ENCODE measurements at places on chromosomes 5 and 9.

- DNase-seq = no peak
Measured at GRCh38 chr5:157290981-157291711, 25.2 kb downstream of the CYFIP2 start.

GRCh38 chr9:130997925-130998596 lies 10.9 kb upstream of the LAMC3 start:
- peak; percentile 82 for DNase-seq

DNA sequence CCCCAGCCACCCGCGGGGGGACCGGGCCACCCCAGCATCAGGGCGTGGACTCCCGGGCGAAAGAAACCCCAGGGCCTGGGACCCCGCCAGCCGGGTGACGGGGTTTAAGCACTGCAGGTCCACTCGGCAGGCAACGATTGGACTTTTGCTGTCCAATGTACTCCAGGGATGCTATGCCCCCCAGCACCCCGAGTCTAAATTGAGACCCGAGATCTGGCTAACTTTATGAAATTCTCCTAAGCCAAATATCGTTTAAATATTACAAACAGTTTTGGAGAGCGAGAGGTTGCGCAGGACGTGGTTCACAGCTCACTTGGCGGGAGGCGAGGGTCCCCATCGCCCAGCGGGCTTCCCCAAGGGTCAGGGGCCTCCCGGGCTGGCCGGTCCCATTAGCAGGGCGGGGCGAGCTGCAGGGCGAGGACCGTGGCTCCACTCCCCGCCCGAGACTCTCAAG lies 384 bp upstream of the MRPS2 start:
- no peak for DNase-seq

DNA sequence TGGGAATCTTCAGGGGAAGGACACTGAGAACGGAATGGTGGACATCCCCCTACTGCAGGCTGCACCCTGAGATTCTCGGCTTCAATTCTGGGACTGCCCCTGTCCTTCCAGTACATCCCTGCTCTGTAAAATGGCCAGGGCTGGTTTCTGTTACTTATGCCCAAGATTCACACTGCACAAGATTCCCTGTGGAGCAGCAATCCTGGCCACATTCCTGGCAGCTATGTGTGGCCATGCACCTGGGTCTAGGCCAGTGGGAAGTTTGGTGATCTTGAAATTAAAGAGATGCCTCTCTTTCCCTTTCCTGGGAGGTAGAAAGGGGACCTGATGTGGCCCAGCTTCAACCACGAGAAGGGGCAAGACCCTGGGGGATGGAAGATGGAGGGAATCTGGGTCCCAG lies 27.6 kb downstream of the WHRN start:
- DNase-seq = no peak

DNA sequence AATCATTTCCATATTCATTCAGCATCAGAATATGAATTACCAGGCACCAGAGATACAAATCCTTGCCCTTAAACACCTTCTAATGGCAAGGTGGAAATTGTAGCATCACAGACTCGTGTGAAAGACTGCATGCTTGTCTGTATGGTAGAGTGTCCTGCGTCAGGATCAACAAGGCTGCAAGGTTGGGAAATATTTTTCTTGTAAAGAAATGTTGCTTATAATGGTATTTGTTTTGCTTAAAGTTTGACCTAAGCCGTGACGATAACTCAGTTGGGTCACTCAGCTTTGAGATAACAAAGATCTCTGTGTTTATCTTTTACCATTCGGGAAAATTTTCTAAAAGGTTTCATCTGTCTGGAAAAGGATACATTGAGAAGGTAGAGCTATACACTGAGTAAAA lies 87.6 kb downstream of the BASP1 start:
- no peak for DNase-seq

GRCh38 chr9:115350548-115350947 lies 232.6 kb upstream of the TNC start:
- no peak for DNase-seq

- DNase-seq = no peak
Measured at GRCh38 chr9:42388846-42389245, 205.4 kb downstream of the SPATA31A6 start.

- no peak for DNase-seq
Measured at GRCh38 chr5:154444556-154445421, 1.0 kb upstream of the SAP30L start.

DNA sequence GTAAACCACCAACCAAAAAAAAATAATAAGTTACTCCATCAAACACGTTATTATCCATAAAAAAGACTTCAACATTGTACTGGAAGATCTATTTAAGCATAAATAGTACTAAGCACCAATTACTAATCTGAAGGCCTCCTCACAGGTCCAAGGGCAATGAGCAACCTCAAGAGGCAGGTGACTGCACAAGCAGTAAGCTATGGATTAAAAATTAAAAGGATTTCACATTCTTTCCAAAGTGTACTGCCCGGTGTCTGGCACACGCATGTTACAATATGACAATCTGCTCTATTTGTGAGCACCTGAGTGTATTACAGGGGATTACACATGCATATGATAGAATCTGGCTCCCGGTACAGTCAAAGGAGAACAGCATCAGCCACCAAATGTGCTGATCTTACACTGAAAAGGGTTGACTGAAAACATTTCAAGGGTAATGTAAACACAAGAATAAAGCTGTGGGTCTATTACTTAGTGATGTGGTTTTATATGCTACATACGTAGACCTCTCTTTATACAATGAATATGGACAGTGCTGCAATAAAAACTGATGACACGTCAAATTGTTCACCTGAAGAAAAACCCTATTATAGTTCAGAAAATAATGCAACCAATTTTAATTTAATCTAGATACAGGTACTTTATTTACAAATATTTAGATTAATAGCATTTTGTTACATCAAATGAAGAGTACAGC lies 22.8 kb downstream of the RAB14 start:
- DNase-seq = no peak

- no peak for DNase-seq
Measured at GRCh38 chr9:117034866-117035265, 347.8 kb downstream of the TRIM32 start.

DNA sequence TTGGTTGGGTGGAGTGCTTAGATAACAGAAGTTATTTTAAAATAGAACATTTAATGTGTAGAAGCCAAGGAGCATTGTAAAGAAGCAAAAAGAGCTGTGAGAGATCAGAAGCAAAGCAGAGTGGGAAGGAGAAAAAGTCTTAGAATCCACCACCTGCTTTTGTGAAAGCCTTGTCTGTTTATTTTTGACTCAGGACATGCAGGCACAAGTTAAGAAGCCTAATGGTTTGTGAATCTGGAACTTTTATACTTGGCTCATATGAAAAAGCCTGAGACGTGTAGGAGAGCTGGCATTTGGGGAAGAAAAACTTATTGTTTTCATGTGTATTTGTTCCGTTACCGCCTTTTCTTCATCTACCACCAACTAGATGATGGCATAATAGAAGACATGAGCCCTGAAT lies 38.5 kb upstream of the ITGA2 start:
- no peak for DNase-seq

- DNase-seq = no peak
Measured at GRCh38 chr5:176412517-176413254, 3.7 kb downstream of the CLTB start.

- no peak for DNase-seq
Measured at GRCh38 chr5:4781299-4781698, 358.8 kb upstream of the ADAMTS16 start.

DNA sequence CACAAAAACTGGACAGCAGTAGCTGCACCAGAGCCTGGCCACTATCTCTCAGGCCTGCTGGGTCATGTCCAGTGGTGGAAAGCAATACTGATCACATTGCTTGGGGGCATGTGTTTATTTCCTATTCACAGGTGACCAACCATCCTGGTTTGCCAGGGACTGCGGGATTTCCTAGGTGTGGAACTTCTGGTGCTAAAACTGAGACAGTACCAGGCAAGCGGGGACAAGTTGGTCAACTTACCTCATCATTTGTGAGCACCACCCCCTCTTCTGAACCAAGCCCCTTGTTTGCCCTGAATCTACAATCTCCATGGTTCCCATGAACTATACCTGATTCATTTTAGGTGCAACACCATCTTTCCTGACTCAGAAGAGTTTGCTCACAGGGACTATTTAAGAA lies 81.3 kb downstream of the TNC start:
- DNase-seq = no peak

- DNase-seq = no peak
Measured at GRCh38 chr5:64765804-64766504, 2.5 kb downstream of the SREK1IP1 start.

DNA sequence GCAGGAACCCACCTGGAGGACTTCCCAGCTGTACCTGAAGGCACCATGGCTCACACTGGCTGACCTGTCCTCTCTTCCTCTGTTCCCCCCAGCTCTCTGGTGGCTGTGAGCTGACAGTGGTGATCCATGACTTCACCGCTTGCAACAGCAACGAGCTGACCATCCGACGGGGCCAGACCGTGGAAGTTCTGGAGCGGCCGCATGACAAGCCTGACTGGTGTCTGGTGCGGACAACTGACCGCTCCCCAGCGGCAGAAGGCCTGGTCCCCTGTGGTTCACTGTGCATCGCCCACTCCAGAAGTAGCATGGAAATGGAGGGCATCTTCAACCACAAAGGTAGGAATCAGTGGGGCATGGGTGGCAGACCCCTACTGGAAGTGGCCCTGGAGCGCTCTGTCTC lies 161.9 kb upstream of the OTULINL start:
- no peak for DNase-seq

GRCh38 chr9:107723015-107723414 lies 233.4 kb upstream of the KLF4 start:
- DNase-seq = no peak

DNA sequence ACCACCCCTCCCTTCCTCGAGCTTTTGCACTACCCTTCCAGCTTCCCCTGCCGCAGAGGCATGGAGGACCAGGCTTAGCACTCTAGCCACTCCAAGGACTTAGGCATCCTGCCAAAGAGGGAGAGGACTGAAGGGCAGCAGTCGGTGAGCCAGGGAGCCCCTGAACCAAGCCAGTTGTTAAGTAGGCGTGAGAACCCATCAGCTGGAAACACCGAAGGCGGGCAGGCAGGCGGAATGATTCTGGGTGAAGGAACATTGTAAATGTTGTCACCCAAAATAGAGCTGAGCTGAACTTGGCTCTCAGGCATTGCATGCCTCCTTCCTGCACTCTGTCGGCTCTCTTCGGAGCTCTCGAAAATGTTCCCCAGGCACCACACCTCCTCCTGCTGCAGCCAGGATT lies 42.8 kb downstream of the NRG2 start:
- peak; percentile 52 for DNase-seq

- peak; percentile 3 for DNase-seq
Measured at GRCh38 chr9:134313470-134313869, 12.8 kb upstream of the RXRA start.

DNA sequence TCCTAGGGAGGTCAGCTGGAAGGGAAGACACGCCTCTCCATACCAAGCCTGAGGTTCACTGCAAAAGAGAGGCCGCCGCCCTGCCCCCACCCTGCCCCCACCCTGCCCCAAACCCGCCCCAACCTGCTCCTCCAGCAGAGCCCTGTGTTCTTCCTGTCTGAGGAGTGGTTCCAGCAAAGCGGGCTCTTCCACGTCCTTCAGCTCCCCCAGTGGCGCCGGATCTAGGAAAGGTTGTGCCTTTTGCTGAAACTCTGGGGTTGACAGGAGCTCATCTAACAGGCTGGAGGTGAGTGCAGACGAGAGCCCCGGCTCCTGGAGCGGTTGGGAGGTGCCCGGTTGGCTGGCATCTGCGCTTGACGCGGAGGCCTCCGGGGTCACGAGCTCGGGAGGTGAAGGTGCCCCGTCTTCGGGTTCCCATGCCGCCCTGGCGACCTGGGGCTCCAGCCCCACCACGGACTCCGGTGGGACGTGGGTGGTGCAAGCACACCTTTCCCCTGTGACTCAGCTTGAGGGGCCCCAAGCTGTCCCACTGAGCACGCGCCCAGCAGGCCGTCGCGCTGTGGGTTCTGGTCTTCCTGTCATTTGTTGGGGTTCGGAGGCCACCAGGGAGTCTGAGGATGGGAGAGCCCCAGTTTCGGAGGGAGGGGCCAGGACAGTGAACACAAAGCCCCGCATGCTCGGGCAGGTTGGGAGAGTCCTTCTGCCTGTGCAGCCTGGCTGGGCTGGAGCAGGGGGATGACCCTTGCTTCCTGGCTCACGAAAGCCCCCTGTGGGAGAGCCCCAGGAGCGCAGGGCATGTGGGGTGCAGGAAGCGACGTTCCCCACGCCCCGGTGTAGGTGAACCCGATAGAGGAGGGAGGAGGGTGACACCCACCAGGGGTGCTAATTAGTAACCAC lies 1467.1 kb downstream of the FOXD4L5 start:
- DNase-seq = peak; percentile 77

DNA sequence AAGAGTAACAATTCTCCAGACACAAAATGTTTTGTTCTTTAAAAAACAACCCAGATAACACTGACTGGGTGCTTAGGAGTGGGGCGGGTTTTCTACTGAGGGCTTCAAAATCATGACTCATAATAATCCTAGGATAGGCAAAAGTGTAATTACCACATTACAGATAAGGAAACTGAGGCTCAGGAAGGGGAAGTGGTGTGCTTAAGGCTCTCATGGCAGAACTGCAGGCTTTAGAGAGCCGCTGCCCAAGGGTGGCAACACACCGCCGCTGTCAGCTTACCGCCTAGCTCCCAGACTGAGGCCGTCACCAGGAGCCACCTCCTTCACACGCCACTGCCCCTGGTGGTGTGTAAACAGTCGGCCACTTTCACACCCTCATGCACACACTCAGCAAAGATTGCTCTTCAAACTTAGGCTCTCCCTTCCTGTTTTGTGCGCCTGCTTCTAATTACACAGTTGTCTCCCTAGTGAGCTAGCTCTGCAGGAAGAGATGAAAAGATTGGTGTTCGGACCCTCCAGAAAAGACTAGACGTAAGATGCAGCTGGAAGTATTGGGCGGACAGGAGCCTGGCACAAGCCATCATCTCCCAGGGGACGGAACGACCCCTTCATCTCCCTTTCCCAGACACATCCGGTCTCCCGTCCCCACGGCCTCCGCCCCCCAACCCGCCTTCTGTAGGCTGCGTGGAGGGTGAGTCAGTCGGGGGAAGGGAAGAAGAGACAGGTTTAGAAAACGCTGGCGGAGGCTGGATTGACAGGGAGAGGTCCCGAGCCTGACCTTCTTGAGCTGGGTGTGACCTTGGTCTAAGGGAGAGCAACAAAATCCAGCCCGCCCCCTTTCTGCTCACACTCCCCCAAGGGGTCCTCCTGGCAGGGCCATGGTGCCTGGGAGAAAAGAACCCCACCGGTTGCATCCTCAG lies 162.7 kb downstream of the SYK start:
- DNase-seq = no peak

DNA sequence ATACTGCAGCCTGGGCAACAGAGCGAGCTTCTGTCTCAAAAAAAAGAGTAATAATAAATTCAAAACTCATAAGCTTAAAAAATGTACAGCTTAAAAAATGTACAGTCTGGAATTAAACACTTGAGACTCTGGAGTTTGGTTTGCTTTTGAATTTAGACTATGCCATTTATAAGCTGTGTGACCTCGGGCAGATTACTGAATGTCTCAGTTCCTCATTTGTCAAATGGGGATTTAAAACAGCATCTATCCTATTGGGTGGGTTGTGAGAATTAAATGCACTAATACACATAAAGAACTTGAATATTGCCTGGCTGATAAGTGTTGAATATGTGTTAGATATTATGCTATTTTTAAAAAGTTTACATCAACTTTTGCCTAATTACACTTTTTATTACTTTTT lies 98.4 kb downstream of the SCAMP1 start:
- DNase-seq = no peak
